Activated CD8-positive, alpha-beta memory T cell treated with anti-CD3 and anti-CD28 coated beads for 1 hour (primary cell): ENCODE measurements at places on chromosomes 3 and 15.
A peak's percentile ranks its signal among the peaks of the same experiment; 100 is the strongest.

DNA sequence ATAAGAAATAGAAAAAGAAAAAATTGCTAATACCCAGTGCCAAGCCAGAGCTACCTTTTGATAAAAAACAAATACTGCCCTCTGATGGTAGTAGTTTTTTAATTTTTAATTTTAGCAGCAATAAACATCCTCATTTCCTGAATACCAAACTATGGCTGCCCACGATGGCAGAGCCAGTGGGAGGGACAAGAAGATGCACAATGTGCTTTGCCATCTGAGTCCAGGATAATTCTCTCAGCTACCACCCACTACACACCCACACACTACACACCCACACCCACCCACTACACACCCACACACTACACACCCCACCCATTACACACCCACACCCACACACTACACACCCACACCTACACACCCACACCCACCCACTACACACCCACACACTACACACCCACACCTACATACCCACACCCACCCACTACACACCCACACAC, 17.8 kb downstream of the CEP19 start:
- no peak for DNase-seq

- no peak for DNase-seq
These were observed 261.3 kb downstream of the XXYLT1 start for GRCh38 chr3:195009616-195010015.

DNA sequence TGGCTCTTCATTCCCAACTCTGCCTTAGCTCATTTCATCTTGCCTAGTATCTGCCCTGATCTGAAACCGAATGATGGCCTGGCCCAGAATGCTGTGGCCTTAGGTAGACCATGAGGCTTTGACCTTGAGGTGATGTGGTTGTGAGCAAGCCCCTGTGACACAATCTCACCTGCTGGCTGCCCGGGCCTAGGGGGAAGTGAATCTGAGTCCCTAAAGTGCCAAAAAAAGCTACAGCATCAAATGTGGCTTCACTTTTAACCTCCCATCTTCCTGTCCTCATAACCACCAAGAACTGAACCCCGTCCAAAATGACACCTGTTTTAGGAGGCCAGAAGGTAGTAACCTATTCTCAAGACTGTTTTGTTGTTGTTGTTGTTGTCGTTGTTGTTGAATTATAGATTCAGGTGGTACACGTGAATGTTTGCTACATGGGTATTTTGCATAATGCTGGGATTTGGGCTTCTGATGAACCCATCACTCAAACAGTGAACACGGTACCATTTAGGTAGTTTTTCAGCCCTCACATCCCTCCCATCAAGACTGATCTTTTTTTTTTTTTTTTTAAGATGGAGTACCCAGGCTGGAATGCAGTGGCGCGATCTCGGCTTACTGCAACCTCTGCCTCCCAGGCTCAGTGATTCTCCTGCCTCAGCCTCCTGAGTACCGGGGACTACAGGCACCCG, 54.6 kb downstream of the MCCC1 start:
- no peak for DNase-seq

- no peak for DNase-seq
These were observed 30.3 kb downstream of the TPRA1 start for GRCh38 chr3:127560051-127560787.

- no peak for DNase-seq
These were observed 654.0 kb upstream of the KCNMB2 start for GRCh38 chr3:177882124-177882648.

GRCh38 chr15:88657326-88658069, 18.7 kb downstream of the ISG20 start:
- no peak for DNase-seq

DNA sequence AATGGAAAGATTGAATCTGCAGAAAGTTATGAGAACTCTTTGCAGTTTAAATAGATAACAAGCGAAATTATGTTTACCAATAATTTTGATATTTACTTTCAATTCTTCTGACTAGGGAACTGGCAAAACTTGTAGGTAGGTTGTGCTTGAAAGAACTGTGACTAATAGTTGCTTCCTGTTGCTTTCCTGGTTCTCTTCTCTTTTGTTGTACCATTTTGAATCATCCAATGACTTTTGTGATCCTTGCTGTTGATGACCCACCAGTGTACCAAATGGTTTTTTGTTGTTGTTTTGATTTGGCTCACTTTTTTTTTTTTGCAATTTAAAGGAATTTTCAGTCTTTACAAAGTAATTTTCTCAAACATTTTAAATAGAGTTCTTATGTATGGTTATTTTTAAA, 64.9 kb upstream of the DCBLD2 start:
- no peak for DNase-seq

- DNase-seq = no peak
These were observed 225.6 kb upstream of the UBE2E1 start for GRCh38 chr3:23580096-23580713.

DNA sequence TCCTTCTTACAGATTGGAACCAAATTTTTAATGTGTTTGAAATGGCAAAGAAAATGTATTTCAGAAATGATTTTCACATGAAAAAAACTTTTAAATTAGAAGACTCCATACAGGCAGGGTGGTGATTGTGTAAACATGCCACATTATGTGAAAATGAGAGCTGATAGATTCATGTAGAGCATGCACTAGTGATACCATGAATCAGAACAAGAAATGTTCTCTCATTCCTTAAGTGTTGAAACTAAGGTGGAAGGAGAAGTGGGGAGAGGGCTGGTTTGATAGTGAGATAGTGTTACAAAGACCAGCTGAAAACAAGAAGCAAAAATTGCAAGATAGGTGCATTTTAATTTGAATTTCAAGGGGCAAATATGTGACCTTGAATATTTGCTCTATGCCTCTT, 100.3 kb downstream of the CCNL1 start:
- no peak for DNase-seq

- no peak for DNase-seq
These were observed 84.6 kb downstream of the HCN4 start for GRCh38 chr15:73284090-73284716.

DNA sequence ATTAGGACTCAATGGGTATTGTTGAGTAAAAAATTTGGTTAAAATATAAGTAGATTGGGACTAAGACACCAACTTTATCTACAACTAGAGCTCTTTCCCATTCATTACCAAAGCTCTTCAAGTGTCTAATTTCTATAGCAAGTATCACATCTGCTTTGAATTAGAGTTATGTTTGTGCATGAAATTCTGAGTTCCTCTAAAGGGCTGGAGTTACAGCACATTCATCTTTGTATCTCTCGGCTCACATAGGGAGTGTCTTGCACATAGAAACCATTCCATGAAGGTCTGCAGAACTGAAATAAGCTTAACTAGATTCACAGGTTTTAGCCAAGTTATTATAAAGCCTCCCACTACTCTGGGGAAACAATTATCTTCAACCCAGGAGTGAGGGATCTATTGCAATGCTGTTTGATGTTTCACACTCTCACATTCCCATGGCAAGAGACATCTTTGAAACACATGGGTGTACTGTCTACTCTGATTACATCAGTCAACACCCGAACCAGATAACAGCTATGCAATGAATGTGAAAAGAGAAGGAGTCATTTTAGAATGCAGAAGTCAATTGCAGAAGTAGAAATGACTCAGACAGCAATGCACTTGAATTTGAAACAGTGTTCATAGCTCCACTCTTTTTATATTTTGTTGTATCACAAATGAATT, 93.1 kb upstream of the KBTBD8 start:
- no peak for DNase-seq

DNA sequence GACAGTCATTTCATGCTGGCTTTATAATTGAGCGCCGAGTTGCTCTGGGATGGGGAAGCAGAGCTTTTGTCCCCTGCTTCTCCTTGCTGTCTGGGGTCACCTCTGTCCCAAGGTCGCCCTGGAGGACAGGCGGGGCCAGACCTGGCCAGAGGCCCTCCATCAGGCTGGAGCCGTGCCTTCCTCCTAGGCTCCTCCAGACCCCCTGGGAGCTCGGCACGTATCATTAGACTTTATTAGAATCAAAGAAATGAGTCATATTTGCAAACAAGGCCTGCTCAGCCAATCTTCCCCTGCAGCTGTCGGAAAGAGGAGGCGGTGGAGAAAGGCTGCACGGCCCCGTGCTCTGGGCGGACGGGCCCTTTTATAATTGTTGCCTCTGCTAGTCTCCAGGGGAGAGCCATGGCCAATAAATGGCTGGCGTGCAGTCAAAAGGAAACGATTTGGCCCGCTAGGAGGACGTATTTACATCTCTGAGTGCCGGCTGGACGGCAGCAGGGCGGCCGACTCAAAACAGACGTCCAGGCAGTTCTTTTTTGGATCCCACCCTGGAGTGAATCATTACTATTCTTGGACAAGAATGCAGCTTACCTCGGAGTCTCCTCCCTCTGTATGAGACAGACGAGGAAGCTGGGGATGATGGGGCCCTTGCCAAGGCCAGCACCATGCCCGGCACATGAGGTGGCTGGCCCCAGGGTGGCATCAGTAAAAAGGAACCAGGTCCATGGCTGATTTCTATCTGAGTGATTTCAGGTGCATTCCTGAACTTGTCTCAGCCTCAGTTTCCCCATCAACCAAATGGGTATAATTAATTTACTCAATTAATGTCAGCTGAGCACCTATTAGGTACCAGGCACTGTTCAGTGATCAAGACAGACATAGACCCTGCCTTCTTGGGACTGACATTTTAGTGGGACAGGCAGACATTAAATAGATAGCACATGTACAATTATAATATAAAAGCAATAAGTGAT, 50.6 kb downstream of the SLC6A6 start:
- no peak for DNase-seq

- no peak for DNase-seq
These were observed 66.6 kb downstream of the SLC12A8 start for GRCh38 chr3:125145751-125146475.

GRCh38 chr15:69792823-69793222, 304.9 kb downstream of the TLE3 start:
- DNase-seq = no peak

DNA sequence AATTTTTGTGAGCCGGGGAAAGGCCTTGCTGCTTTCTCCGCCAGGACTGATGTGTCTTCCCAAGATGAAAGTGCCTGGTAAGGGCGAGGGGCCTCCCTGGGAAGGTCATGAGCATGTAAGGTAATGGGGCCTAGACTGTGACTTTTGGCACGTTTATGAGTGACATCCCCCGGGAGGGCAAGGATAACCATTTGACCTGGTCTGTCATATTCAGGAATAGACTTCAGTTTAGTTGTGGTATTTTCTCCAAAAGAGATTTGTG, 631 bp upstream of the CNBP start:
- no peak for DNase-seq

GRCh38 chr3:24299806-24300626, 194.6 kb downstream of the THRB start:
- DNase-seq = no peak

DNA sequence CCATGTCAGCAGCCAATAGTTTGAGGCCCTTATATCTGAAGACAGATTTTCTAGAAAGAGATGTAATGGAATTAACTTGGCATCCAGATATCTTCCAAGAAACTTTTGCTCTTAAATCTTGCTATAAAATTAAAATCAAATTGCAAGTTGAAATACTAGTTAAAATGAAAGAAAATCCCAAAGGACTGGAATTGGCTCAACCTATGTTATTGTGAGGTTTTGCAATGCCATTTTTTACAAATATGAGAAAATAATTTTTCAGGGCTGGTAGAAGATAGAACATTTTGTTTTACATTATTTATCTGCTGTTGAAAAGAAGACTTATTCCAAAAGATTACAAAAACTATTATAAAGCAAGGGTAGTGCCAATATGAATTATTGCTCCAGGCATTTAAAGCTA, 92.2 kb upstream of the AGTR1 start:
- no peak for DNase-seq

DNA sequence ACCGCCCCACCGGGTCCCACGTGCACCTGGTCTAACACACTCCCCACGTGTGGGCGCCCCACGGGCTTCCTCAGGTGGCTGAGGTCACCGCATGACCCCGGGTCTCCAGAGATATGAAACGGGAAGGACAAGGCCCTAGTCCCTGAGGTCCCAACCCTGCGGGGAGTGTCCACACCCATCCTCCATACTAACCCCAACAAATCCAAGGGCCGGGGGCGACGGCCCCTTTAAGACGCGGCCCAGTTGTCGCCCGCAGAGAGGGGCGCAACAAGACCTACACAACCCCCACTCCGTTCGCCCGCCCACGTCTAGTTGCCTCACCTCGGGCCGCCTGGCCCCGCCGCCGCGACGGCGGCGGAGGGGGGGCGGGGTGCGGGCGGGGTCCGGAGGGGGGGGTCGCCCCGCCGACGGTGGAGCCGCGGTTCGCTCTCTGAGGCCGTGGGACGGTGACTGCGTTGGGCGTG, 396 bp downstream of the INO80 start:
- DNase-seq = peak; percentile 41

DNA sequence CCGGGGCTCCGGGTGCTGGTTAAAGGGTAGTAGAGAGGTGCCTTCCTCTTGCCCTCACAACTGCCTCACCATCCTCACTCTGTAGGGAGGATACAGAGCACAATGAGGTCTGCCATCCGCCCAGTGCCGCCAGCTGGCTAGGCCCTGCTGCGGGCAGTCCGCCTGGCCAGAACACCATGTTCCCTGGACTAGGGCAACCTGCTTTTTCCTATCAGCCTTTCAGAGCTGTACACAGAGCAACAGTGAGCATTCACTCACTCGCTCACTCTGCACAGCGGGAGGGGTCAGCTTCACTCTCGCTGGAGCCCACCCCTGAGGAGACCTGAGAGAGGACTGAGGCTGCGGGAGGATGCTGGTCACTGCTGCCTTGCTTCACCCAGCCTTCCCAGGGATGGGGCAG, 218.7 kb upstream of the CHRNA7 start:
- DNase-seq = no peak

DNA sequence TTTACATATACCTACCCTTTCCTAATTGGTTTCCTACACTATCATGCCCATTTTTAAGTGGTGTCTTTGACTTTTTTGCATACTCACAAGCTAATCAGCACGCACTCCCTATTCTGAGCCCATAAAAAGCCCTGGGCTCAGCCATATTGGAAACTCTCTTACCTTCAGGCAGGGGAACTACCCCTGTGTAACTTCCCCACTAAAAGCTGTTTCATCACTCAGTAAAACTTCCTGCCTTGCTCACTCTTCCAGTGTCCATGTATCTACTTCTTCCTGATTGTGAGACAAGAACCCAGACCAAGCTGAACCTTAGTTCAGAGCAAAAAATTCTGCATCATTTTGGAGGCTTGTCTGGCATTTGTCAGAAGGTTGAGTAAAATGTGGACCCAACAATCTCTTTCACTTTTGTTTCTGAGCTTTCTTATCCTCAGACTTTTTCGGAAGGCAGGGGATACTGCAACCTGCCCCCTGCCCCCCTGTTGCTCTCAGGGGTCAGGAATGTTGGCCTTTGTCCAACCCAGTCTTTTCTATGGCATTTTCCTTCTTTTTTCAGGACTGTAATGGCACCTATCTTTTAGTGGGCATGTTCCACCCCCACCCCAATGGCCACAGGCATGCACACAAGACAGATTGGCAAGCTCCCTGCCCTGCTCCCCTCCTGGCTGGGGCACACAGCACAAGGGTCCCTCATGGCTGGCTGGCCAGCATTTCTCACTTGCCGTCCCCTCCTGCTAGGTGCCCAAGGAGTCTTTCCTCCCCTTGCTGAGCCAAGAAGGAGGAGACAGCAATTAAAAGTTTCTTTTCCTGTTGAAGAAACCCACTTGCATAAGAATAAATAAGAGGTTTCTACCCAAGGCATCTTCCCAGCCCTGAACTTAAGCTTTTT, 26.3 kb upstream of the TMEM45A start:
- no peak for DNase-seq
